Spinal cord (tissue), 10 donors: ENCODE measurements at places on chromosomes 4 and X.
A peak's percentile ranks its signal among the peaks of the same experiment; 100 is the strongest.

- DNase-seq = no peak
Observed at GRCh38 chr4:94732358-94732698, 25.4 kb upstream of the BMPR1B start.

GRCh38 chr4:11741190-11741652 is 312.5 kb upstream of the HS3ST1 start:
- no peak for DNase-seq

DNA sequence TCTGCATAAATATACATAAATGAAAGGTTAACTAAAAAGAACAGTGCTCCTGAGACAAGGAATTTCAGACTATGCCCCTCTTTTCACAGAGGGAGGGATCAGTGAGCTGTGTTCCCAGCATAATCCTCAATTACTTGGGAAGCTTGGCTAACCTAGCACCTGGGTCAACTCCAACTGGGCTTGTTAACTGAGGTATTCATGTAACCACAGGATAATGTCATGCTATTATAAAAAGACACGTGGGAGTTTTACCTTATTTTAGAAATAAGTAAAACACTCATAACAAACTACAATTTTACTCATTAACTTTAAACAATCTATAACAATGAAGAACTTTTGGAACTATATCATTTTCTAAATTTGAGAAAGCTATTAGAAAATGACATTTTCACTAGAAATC is 48.6 kb downstream of the RPGR start:
- DNase-seq = no peak

DNA sequence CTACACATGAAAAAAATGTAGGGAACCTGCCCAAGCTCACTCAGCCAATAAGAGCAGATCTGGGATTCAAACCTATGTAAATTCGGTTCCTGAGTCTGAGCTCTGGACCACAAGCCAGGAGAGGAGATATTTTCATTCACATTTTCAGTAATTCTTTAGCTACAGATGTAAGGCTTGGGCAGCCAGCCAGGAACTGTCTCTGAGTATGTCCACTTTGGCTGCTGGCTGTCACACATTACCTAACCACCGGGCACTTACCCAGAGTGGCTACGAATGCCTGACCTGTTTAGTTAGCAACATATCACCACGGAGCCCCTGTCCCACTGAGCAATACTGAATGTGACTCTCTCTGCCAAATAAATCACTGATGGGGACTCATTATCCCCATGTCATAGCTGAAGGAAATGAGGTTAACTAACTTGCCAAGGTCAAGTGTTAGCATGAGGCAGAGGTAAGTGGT is 15.3 kb downstream of the USP46 start:
- peak; percentile 38 for DNase-seq

DNA sequence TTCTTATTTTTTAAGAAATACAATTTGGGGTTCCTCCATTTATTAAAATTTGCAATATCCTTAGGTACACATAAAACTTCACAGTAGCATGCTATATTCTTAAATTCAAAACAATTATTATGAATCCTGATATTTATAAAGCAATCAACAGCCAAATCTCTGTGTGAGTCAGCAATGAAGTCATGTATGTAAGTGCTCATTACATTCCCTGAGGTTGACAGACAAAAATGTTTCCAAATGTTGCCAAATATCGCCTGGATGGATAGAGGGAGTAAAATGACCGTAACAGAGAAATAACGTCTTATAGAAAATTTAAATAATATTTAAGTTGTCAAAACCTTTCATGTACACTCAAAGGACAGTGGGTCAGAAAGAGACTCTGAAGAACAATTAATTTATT is 220.0 kb downstream of the PCDH18 start:
- no peak for DNase-seq

GRCh38 chr4:149709640-149710039 is 106.0 kb downstream of the IQCM start:
- no peak for DNase-seq

DNA sequence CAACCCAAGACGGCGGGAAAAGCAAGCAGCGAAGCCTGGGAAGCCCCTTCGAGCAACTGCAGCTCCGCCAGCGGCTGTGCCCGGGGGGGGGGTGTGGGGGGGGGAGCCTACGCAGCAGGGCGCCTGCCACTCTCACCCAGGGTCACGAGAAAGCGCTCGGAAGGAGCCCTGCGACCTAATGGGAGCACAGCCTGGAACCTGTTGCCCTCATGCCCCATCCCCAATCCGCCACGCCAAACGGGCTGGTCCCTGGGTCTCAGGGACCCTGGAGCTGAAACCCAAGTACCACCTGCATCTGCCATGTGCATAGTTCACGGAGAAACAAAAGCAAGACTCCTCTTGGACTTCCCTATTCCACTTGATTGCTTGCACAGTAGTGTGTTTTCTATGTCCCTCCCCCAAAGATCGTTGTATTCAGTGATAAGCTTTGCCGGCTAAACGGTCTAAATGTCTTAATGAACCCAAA is 359 bp upstream of the GAB3 start:
- no peak for DNase-seq
